ENCODE measurements at places on chromosomes 12 and 14.

DNA sequence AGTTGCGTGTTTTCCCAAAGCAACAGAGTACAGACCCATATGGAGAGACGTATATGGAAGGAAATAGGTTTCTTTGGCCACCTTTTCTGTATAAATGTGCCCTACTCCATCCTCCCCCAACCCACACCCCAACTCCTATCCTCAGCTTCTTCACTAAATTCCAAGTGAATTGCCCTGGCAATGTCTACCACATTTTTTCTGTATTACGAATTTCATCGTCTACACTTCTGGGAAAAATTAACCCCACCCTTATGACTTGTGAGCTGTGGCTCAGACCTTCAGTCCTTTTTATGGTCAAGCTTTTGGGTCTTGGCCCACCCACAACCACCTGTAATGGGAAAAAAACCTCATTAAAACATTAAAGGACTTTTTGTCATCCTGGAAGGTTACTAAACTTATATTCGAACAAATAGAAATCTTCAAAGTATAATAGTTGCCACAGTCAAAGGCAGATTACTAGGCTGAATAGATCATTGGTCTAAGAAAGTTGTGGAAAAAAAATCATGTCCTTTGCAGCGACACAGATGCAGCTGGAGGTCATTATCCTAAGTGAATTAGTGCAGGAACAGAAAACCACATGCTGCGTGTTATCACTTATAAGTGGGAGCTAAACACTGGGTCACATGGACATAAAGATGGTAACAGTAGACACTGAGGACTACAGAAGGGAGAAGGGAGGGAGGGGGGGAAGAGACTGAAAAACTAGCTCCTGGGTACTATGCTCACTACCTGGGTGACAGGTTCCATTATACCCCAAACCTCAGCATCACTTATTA is 15.7 kb upstream of the NFKBIA start:
- DNase-seq: no peak

- DNase-seq: no peak
Measured at GRCh38 chr14:94372021-94372605, 16.3 kb downstream of the SERPINA1 start.

- DNase-seq: no peak
Measured at GRCh38 chr14:64968167-64968566, 4.0 kb downstream of the RAB15 start.

DNA sequence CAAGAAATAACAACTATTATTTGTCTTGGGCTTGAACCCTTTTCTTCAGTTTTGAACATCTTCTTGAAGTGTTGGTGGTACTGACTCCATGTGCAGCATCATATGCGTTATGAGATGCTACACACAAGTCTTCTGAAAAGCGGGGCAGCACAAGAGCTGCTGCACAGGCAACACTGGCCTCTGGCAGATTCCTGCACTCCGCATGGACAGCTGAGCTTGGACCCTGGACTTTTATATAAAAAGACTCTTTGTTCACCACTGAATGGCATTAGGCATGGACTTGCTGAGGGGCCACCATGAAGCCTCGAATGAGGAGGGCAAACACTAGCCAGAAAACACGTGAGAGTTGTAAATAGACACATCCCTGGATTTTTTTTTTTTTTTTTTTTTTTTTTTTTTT is 210.8 kb upstream of the NPAS3 start:
- DNase-seq: no peak

DNA sequence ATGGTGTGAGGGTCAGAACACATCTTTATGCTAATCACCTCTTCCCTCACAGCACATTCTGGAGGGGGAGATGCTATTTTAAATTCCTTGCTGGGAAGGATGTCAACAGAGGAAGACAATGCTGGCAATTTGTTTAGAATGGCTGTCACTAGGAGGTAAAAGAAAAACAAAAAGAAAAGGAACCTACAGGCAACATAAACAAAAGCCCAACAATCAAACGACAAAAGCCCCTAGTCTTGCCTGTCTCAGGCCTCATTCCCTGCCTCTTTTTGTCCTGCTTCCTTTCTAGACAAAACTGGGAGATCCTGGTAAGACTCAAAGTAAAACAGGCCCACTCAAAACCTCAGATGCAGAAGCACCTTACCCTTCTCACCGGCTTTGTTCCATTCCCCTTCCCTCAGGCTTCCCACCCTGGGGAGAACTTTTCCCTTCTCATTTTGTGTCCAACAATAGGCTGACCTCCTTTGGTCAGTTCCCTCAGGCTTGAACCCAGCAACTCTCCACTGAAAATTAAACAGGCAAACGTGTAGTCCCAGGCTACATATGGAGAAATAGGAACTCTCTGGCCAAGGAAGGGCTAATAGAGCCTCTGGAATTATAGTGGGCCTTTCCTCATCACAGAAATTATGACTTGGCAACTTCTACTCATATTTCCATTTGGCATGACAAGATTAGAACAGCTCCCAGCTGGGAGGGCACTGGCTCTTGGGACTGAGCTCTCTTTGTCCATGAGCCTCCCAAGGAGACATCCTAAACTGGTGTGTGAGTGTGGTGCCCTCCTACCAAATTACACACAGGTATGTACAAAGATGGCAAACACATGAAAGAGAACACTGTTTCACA is 193.0 kb downstream of the MON2 start:
- no peak for DNase-seq

DNA sequence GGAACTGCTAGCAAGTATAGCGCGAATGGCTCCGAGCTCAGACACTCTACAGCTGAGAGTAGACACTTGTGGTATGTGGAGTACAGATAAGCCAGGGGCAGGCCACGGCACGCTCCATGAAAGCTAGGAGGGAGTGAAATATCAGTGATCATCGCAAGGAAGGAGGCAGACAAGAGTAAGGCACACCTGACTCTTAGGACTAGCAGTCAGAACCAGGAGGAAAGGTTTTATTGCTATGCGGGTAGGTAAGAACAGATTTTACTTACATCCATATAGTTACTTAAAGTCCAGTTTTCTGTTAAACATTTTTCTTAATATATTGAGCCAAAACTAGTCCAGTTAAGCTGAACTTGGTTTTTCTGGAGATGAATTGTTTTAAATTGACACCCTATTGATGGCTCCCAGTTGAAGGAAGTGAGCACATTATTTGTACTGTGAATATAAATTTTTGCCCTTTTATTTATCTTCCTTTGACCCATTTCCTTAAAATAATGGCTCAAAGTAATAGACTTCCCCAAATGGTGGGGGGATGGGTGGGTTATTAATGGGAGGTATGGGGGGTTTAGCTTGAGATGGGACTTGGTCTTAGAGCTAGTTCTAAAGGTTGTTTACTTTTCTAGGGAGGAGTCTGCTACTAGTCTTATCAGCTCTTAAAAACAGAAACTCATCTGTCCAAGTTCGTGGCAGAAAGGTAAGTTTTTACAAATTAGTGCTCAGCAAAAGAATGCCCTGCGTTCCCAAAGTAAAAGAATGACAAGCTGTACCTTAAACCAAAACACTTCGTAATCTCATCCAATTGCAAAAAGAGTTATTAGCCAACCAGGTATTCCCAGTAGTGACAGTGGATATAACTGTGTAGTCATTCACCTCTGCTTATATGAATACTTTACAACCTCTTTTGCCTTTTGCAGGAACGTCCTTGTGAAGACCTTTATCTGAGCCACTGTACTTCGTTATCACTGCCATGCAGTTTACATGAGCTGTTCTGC is 5.8 kb downstream of the HNRNPA1 start:
- DNase-seq: peak; percentile 60

GRCh38 chr12:46221255-46222128 is 47.4 kb downstream of the SLC38A1 start:
- no peak for DNase-seq

DNA sequence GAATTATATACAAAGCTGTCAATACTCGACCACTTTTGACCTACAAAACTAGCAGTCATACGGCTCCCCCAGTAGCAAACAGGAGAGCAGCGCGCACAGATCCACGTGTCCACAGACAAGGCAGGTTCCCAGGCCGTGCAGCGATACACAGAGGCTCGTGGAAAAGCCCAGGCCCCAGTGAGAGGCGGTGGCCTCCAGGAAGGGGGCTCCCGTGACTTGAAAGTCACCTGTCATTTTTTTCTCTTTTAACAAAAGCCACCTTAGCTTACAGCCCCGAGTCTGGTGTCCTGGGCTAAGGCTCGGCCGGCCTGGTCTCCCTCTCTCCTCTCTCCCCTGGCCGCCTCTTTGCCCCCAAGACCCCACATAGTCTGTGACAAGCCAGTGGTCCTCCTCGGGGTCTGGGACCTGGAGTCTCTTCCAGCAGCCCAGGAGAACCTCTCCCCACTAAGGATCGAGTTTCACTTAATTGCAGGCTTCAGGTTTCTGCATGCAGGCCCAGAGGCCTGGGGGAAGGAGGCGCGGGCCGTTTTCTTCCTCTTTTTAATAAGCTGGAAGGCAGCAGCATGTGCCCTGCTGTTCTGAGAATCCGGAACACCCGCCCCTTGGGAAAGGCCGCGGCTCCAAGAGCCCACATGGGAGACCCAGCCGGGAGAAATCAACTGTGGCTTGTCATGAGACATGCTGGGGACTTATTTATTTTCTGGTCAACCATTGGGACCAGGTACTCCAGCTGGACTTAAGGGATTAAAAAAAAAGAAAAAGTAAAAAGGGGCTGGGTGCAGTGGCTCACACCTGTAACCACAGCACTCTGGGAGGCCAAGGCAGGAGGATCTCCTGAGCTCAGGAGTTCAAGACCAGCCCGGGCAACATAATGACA is 15.9 kb downstream of the NCOR2 start:
- DNase-seq: peak; percentile 20

DNA sequence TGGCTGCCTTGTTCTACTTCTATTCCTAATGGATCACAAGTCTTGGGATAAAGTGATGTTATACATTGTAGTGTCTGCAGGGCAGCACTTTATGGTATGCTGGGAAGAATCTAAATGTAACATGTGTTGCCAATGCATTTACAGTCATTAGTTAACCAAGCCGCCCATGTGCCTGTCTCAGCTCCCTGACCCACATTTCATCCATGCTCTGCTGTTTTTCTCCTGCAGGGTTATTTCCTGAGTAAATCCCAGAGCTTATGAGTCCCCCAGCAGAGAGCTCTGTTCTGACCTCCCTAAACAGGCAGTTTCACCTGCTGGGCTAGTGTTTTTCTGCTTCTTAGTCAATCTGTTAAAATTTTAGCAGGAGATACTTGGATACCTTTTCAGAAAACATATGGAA is 4.4 kb upstream of the TMTC2 start:
- no peak for DNase-seq

- DNase-seq: no peak
Measured at GRCh38 chr12:121634836-121635235, 8.5 kb downstream of the ORAI1 start.

GRCh38 chr12:123143736-123144461 is 7.0 kb downstream of the PITPNM2 start:
- no peak for DNase-seq

DNA sequence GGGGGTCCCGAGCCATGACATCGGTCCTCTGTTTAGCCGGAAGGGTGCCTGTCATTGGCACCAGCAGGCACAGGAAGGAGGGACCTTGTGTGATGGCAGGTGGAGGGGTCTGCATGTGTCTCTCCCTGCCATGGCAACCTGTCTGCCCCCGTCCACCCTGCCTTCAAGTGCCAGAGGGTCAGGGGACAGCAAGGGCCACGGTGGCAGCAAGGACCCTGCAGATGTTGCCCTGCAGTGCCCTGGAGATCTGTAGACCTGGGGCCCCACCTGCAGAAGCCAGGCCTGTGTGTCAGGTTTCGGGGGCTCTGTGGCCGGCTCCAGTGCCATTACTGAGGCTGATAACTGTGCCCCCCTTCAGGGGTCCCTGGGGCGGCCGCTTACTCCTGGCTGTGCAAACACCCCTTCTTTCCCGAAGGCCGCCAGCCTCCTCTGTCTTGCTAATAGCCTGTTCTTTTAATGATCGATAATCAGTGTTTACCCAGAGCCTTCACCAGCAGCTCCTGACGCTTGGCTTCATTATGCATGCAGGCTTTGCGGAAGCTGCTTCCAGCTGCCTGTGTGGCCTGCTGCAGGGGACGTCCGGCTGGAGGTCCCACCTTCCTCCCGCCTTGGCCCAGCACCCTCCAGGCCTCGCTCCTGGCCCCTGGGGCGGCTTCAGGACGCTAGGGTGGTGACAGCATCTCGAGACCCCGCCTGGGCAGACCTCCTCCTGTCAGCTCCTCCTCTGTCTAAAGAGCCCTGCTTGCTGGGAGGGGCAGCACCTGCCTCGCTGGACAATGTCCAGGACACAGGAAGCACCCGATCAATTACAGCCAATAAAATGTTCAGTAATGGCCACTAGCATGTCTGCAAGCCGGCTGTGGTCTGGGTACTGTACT is 153.0 kb downstream of the KIF26A start:
- no peak for DNase-seq

DNA sequence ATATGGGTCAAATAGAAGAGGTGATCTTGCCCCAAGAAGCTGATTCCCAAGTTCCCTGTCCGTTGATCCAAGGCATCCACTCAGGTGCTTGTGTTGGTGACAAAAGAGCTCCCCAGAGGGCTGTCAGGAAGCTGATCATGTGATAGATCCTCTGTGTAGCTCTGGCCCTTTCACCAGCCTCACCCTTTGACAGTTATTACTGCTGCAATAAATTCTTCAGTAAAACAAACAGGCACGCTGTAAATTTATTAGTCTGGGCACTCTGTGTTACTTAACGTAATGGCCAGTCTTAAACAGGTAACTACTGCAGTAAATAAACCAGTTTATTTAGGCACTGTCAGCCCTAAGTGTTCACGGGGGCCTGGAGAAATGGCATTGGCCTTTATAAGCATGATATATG is 473.9 kb downstream of the BCL11B start:
- DNase-seq: no peak

GRCh38 chr12:13200841-13201240 is 4.3 kb downstream of the EMP1 start:
- no peak for DNase-seq

DNA sequence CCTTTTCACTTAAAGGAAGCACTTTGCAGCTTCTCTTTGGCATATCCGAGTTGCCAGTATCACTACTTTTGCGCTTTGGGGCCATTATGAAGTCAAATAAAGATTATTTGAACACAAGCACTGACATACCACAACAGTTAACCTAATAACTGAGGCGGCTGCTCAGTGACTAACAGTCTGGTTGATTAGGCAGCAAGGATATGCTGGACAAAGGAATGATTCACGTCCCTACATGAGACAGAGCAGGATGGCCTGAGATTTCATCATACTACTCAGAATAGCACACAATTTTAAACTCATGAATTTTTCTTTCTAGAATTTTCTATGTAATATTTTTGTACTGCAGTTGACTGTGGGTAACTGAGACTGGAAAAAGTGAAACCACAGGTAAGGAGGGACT is 56.9 kb upstream of the E2F7 start:
- DNase-seq: no peak

GRCh38 chr14:92798811-92799210 is 4.7 kb downstream of the GOLGA5 start:
- DNase-seq: no peak

GRCh38 chr14:93564918-93565317 is 134.2 kb downstream of the UNC79 start:
- DNase-seq: no peak

GRCh38 chr14:77130386-77130785 is 11.2 kb downstream of the ZDHHC22 start:
- DNase-seq: no peak
